ENCODE measurements at places on chromosomes 2 and 18.

GRCh38 chr2:134917888-134918525 is 615 bp upstream of the CCNT2 start:
- DNase-seq, result no peak

DNA sequence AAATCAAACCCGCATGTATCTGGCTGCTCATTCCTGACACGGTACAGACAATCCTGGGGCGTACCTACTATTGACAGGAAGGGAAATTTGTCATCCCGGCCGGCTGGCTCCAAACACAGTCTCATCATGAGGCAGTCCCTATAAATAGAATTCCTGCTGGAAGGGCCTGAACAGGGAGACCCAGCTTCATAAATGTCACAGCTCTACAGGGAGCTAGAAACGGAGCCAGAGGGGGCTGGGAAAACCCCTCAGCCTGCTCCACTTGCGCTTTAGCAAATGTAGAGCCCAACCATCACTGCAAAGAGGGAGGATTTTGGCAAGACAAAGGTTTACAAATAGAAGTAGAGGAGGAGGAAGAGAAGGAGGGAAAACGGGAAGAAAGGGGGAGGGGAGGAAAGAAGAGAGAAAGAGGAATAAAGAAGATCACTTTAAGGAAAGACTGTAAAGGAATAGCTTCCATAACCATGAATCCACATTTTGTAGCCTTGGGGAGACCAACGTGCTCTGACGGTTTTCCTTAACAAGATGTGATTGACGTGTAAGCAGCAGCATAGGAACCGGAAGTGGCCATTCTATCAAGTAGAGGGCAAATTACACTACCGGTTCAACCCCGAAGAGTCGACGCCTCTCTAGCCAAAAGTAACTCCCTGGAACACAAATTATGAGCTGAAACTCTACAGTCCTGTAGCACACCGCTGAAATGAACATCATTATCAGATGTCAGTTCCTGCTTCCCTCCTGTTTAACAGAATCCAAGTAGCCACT is 56.8 kb upstream of the TTN start:
- DNase-seq, result no peak

- no peak for DNase-seq
Observed at GRCh38 chr2:111708476-111709180, 175.4 kb downstream of the ANAPC1 start.

DNA sequence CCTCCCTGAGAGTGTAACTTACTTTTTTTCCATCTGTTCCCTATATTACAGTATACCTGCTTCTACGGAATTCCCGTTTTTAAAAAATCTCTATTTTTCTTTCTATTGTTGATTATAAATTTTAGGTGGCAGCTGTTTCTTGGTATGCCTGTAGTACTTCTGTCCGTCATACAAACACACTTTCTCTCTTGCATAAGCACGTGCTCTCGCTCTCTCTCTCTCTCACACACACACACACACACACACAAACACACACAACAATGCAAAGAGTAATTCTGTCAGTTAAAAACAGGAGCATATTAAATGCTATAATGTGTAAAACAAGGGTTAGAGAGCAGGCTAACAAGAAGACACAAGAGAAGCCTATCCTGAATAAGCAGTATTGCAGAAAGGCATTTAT is 140.5 kb downstream of the THADA start:
- DNase-seq, result no peak

- peak; percentile 81 for DNase-seq
Observed at GRCh38 chr2:155099784-155100183, 401.3 kb downstream of the KCNJ3 start.

- no peak for DNase-seq
Observed at GRCh38 chr18:44659771-44660170, 20.9 kb upstream of the SETBP1 start.

- DNase-seq, result no peak
Observed at GRCh38 chr2:224479826-224480225, 77.9 kb upstream of the FAM124B start.

- DNase-seq, result no peak
Observed at GRCh38 chr2:3242747-3243369, 134.8 kb downstream of the EIPR1 start.

DNA sequence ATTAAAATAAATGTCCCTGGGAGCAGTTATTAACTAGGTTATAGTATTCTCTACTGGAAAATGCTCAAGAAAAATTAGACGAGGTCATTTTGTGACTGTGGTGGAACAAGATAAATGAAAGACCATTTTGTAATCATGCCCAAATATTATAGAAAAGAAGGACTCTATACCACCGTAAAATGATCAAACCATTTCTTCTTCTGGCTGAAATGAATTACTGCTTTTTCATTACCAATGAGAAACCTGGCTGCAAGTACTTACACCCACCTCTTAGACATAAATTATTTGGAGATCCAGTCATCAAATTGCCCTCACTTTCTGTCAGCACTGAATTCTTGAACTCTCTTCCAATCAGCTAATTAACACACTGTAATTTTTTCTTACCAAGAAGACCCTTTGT is 74.2 kb upstream of the FSIP2 start:
- DNase-seq, result no peak

DNA sequence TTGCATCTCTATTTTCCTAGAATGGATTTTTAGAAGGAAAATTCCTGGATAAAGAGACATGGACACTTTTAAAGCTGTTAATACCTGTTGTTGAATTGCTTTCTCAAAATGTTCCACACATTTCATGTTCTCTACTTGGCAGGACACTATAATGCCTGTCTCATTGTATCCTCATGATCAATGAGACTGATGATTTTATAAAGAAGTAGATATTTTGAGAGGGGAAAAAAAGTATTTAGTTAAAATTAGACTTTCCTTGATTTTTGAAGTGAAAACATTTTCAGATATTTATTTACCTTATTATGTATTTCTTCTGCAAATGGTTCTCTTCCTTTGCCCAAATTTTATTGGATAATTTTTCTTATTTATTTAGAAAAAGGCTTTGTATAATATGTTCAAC is 242.5 kb downstream of the MYCN start:
- no peak for DNase-seq

- DNase-seq, result no peak
Observed at GRCh38 chr2:96414161-96414710, 78.7 kb downstream of the NCAPH start.

DNA sequence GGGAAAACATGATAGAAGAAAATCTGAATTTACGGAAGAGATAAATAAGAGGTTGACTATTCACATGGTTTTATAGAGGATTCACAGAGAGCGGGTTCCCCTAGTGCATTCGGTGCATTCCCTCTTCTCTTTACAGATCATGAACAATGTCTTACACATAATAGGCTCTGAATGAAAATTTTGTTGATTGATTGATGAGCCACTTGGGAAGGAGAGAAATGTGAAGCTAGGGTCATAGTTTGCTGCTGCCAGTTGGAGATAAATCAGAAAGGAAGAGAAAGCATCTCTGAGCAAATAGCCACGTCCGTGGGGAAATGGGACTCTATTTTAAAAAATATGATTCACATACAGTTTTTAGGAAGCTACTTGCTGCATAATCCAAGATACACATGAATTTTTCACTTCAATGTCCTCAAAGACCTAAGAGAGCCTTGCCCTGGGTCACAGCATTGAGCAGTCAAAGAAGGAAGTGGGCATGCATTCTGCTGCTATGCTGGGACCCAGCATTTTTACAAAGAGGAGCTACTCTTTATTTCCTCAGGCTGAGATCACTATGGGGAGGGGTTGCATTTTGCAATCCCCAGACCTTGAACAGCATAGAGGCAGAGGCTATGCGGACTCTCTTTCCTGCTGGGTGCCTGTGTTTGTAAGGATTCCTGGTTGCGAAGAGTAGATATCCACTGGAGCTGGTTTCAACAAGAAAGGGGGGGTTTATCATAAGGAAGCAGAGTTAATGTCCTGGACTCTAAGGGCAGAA is 395.3 kb downstream of the TSN start:
- DNase-seq, result no peak

GRCh38 chr2:153557211-153557610 is 78.6 kb upstream of the RPRM start:
- DNase-seq, result no peak

GRCh38 chr2:40430776-40431599 is 20.9 kb downstream of the SLC8A1 start:
- DNase-seq, result no peak

DNA sequence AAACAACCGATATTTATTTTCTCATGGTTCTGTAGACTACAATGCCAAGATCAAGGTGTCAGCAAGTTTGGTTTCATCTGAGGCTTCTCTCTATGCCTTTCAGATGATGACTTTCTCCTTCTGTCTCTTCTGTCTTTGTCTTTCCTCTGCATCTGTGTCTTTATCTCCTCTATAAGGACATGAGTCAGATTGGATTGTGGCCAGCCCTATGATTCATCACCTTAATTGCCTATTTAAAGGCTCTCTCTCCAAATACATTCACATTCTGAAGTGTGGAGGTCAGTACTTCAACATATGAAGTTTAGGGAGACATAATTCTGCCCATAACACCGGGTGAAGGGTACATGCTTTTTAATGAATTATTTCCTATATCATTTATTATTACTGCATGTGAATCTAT is 71.2 kb upstream of the CNTNAP5 start:
- peak; percentile 49 for DNase-seq

DNA sequence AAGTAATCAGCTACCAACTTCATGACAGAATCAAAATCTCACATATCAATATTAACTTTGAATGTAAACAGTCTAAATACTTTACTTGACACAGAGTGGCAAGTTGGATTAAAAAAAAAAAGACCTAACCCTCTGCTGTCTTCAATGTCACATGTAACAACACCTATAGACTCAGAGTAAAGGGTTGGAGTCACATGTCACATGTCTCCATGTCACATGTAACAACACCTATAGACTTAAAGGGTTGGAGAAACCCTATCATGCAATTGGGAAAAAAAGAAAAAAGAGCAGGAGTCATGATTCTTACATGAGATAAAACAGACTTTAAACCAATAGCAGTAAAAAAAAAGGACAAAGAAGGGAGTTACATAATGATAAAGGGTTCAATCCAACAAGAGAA is 665.3 kb upstream of the LRRTM1 start:
- no peak for DNase-seq

DNA sequence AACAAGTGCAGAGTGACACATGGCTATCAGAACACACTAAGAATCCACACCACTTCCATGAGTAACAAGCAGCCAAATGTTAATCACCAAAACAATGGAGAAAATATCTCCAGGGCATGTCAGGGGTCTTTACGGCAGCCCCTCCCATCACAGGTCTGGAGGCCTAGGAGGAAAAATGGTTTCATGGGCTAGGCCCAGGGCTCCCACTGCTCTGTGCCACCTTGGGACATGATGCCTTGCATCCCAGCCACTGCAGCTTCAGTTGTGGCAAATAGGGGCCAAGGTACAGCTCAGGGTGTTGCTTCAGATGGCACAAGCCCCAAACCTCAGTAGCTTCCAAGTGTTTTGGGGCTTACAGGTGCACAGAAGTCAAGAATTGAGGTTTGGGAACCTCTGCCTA is 66.6 kb downstream of the NEURL3 start:
- DNase-seq, result no peak

- DNase-seq, result peak; percentile 81
Observed at GRCh38 chr18:57803103-57803969, at the start of gene ATP8B1. Gene ATP8B1, minus strand, starts transcription at chr18:57803315. Its CDS starts 71,508 bp downstream, at chr18:57731807.

DNA sequence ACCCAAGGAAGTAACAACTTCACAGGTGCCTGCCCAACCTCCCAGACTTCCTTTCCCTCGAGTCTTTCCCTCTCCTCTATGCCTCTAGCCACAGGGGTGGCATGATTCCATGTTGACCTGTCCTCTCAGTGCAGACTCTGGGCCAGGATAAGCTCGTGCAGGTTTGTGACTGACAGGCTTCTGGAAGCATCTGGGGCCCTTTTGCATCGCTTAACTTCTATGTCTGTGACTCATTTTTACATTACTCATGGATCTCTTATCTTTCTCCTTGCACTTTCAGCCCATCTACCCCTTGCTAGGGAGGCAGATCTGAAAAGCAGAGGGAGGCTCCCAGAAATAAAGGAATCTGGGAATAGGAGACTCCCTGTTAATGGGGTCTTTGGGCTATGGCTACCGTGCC is 98.5 kb upstream of the RIOK3 start:
- peak; percentile 8 for DNase-seq

DNA sequence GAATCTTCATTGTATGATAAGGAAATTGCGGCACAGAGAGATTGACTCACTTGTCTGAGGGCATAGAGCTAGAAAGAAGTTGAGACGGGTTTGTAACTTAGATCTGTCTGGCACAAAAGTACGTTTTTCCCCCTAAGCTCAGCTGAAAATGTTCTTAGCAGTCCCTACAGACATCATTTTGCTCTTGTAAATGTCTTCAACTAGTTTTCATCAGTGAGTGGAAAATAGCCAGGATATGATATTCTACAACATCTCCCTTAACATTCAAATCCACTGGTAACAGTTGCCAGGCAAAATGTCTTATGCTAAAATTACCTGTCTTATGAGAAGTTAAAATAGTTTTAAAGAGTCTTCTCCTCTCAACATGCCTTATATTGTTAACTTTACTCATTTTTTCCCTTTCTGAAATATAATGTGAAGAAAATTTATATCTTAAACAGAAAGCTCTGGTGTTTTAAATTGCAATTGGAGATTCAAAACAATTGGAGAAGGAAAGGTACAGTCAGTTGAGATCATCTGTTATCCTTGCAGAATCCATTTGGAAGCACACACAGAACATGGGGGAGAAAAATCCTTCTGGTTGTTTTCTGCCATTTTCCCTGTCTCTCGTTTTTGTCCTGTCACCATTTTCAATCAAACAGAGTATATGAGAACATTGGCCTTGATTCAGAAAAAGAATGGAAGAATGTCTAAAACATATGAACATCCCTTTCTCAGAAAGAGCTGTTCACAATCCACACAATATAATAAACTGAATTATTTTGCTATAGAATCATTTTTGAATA is 255.0 kb downstream of the TRIB2 start:
- DNase-seq, result no peak

DNA sequence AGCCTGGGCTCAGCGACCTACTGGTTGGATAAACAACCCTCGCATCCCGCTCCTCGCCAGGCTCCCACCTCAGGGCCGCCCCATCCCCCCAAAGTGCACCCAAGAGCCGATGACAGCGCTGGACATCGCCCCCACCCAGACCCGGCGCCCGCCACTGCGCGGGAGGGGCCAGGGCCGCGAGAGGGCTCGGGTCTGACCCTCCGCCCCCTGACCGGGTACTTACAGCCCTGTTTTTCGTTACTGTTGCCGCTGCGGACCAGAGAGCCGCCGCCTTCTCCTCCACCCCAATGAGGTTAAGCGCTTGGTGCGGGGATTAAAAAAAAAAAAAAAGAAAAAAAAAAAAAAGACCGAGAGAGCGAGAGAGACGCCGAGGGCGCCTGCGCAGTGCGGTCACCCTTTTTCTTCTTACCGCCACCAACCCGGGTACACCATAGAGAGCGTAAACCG is at the start of gene CLASP1:
TSS of gene CLASP1 (minus strand) at position 314 of the 447 bp plus-strand sequence. CDS start 43,567 bp downstream, outside the sequence.
- DNase-seq, result no peak

- DNase-seq, result no peak
Observed at GRCh38 chr2:222448748-222449181, 24.4 kb downstream of the SGPP2 start.

GRCh38 chr2:120933693-120934573 is 198.3 kb downstream of the GLI2 start:
- DNase-seq, result peak; percentile 79

- DNase-seq, result no peak
Observed at GRCh38 chr2:96404446-96405373, 69.1 kb downstream of the NCAPH start.

GRCh38 chr2:109222825-109223471 is 93.9 kb downstream of the SH3RF3 start:
- DNase-seq, result no peak

- DNase-seq, result no peak
Observed at GRCh38 chr2:163852616-163853015, 116.8 kb upstream of the FIGN start.

GRCh38 chr18:7830468-7830867 is 263.4 kb downstream of the PTPRM start:
- DNase-seq, result peak; percentile 13

Data from Caki2 (cell line).